ENCODE measurements at places on chromosomes 3 and 15. TPM values are rescaled to one million over a fixed set of nuclear protein-coding genes. Genes with fewer than 3 reads are reported as not detected.

ULK4 gene
- 5.9 TPM for total RNA-seq

GRCh38 chr15:99366013-99366412 is 114.7 kb downstream of the LRRC28 start:
- DNase-seq = no peak

COL7A1 gene
- total RNA-seq = 151 TPM

GRCh38 chr15:71743861-71744382 is 66.4 kb upstream of the NR2E3 start:
- DNase-seq = peak; percentile 37

SLC28A2 gene
- not detected for total RNA-seq

- no peak for DNase-seq
These were observed 70.0 kb upstream of the CBLB start for GRCh38 chr3:105938806-105939205.

DNA sequence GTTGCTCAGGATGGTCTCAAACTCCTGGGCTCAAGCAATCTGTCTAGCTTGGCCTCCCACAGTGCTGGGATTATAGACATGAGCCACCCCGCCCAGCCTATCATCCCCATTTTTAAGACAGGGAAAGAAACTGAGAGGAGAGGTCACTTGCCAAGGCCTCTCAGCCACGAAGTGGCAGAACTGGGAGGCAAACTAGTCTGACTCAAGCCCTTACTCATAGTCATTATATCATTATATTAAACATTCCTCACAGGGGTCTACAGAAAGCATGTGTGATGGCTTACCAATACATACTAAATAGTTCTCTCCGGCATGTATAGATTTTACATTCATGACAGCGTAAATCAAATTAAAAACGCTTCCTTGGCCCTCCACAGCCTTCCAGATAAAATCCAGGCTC is 62.0 kb upstream of the ZBTB38 start:
- DNase-seq = no peak

- no peak for DNase-seq
These were observed 72.1 kb upstream of the ETV5 start for GRCh38 chr3:186180891-186181481.

DNA sequence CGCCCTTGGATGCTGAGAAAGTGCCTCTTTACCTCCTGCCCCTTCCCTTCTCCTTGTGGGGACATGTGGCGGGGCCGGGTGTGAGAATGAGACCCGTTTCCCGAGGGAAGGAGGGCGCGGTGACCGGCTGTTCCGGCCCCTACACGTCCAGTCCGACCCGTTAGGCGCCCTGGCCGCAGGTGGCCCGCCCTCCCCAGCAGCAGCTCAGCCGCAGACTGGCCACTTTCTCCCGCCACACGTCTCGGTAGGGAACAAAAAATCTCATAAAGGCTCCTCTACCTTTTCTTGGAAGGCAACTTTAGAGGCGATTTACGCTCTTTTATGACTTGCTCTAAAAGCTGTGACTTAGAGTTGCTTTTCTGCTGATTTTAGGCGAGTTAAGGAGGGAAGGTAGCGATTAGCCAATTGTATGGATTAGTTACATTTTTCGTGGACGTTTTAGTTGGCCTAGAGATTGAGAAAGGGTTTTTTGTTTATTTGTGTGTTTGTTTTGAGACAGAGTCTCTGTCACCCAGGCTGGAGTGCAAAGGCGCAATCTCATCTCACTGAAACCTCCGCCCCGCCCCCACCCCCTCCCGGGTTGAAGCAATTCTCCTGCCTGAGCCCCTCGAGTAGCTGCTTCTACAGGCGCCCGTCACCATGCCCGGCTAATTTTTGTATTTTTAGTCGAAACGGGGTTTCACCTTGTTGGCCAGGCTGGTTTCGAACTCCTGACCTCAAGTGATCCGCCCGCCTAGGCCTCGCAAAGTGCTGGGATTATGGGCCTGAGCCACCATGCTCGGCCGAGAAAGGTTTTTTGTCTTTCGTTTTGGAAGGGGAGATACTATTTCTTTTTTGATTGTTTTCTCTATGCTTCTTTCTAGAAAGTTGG is 8.3 kb upstream of the PGPEP1L start:
- peak; percentile 52 for DNase-seq

CATSPER2 gene
- total RNA-seq = 8.0 TPM

SI gene
- not detected for total RNA-seq

CTXN2 gene
- total RNA-seq = not detected

- no peak for DNase-seq
These were observed 14.4 kb downstream of the ARIH1 start for GRCh38 chr15:72488558-72488957.

DNA sequence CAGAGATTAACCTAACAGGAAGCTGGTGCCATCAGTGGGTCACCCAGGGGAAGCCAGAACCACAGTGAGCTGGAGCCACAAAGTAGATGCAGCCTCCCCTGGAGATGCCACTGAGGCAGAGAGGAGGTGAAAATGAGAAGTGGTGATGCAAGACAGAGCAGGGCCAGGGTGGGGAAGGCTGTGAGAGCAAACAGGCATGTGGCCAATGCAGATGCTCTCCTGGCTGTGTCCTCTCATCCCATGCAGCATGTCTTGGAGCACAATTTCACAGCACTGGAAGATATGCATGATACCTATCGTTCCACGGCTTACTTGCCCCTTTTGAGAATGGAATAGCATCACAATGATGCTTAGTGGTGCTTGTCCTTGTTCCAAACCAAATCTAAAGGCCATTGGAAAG is 126.3 kb downstream of the ABHD5 start:
- DNase-seq = no peak

DNA sequence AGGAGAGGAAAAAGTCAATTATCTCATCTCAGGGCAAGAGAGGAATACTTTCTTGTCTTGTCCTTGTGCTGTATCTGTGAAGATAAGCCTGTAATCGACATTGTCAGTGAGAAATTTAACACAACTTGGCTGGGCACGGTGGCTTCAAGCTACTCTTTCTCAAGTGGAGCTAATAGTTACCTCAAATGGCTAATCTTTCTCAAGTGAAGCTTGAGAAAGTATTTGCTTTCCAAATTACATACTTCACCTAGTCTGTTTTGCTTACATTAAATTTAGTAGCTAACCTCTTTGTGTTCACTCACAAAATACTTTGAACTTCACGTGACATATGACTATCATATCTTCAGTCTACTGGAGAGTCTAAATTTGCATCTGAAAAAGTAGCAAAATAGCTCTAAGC is 48.3 kb upstream of the B3GALNT1 start:
- no peak for DNase-seq

DNA sequence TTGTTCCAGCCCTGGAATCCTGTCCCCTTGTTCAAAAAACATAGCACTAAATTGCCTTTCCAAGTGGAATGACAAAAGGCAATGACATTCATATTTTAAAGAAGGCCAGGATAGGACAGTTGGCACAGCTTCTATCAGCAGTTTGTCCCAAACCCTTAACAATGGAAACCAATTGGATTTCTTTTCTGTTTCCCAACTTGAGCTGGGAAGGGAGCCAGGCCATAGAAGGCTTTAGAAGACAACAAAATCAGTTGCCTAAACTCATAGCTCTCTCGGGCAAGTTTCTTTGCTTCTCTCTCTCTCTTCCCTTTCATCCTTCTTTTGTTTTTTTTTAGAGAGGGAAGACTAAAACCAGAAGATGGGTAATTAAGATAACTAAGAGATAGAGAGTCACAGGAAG is 227.7 kb upstream of the TPRG1 start:
- DNase-seq = no peak

GRCh38 chr3:142723665-142723967 is 218 bp upstream of the TRPC1 start:
- DNase-seq = no peak

GP5 gene
- not detected for total RNA-seq

DNA sequence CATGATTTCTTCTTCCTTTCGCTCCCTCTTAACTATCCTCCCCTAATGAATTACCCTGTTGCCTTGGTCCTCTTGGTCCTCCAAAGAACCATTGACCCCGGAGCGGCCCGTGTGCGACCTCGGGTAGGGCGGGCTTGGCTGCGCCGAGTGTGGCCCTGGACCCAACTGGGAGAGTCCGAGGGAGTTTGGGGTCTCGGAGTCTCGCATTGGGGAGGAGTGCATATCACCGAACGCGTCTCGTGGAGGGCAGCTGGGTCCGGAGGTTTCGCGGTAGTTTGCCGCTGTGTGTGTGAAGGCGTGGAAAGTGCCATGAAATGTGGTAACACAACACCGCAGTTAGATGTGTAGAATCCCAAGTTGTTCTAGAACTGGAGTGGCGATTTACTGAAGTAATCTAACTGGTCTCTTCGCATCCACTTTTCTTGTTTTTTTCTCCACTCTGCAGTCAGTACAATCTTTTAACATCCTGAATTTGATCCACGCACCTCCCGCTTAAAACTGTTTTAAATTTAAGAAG is 363 bp downstream of the GTF2E1 start:
- DNase-seq = no peak

DNA sequence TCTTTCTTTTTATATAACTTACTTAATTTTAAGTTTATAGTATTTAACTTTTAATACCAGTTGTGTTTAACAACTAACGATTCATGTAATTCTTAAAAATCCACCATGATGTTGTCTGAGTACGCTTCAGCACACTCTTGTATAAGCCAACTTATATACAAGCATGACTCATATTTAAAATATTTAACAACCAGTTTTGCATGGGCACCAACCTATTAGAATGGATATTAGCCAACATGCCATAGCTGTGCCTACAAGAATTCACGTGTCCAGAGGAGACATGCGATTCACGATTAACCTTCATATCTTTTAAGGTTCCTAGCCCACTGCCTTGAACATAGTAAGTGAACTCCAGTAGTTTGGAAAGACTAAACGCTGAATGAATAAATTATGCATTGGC is 1023.2 kb downstream of the TBL1XR1 start:
- DNase-seq = no peak

DNA sequence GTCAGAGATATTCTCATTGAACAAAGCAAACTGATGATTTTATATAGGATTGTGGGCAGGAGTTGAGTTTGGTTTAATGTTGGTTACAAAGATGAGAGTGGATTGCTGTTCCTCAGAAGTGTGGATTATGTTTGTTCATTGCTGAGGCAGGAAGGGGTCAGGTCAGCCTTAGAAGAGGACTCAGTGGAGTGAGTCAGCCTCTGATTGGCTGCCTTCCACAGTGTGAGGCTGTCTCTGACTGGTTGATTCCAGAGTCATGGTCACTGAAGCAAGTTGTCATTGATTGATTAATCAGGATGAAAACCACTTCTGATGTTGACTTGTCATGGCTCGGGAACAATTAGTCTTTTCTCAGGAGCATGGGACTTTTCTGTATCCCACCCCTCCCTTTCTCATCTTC is 36.2 kb downstream of the KBTBD12 start:
- no peak for DNase-seq

DNA sequence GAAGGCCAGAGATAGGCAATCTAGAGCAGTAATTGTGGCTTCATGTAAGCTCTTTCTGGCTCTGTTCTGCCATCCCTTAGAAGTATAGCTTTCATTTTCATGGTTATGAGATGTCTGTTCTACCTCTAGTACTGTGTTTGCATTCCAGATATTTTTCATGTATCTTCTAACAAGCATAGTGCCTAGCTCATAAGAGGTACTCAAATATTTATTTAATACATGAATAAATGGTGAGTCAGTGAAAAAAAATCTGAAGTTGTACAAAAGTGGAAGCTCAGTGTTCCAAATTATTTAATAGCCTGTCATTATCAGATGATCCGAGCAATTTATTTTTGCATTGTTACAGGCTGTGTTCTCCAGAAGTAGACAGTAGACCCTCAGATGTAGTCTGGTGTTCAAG is 64.3 kb downstream of the OXSM start:
- DNase-seq = peak; percentile 49

- DNase-seq = no peak
These were observed 38.7 kb upstream of the ROBO2 start for GRCh38 chr3:77001062-77001701.

DNA sequence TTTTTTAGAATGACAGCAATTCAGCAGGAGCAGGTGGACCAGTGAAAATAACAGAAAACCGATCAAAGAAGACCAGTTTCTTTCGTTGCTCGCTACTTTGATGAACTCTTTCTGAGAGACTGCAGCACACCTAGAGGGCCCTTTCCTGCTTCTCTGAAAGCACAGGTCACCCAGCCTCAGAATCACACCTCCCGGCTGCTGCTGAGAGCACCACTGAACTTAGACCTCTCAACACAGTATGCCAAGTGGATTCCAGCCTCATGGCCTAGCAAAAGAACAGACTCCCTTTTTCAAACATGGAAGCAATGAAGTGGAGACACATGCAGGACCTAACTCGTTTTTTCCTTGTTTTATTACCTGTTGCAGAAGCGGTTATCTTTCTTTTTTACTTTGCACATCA is 13.9 kb upstream of the APH1B start:
- no peak for DNase-seq

GRCh38 chr3:140974900-140975299 is 33.3 kb downstream of the SLC25A36 start:
- DNase-seq = no peak

RASL12 gene
- not detected for total RNA-seq

GRCh38 chr3:4977001-4977852 is 2.0 kb upstream of the BHLHE40 start:
- peak; percentile 87 for DNase-seq

DNA sequence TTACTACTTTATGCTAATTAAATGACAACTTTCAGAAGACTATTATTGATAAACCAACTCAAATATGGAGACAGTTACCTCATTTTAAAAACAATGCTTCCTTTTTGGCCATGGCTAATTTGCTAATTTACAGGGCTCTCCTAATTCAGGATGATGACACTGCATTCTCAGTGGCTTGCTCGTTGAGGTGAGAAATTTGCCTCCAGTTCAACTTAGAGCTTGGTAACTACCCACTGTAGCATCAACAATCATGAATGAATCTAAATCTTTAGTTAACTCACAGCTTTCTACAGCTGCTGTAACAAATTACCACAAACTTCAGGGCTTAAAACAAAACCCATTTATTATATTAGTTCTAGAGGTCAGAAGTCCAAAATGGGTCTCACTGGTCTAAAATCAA is 14.0 kb downstream of the PBRM1 start:
- no peak for DNase-seq

DNA sequence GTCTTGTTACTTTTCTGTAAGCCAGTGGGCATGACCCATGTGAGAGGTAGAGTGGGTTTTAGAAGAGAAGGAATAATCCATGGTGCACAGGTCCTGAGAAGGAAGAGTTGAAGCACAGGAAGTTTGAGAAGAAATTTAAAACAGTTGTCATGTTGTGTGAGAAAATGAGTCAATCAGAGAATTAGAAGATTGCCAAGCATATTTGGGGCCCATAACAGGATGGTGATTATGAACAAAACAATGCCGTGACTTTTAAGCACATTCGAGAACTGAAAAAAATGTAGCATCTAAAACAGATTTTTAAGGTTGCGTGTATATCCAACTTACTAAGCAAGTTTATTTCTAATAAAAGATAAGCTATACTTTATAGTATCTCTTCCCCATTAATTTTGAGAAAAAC is 198.7 kb downstream of the RORA start:
- DNase-seq = no peak

DNA sequence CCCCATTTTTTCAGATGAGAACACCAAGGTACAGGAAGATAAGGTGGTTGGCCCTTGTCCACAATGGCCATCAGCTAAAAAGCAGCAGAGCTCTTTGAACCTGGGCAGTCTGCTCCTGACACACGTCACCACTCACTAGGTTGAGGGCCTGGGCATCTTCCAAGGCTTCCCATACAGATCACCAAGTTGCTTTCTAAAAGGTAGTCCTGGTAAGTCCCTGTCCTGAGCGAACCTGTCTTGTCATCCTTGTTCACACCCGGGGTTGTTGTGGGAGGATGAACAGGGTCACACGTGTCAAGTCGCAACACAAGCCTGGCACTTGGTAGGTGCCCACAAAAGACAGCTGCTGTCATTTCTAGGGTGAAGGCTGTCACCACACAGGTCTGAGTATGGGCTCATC is 260.4 kb downstream of the EPHB1 start:
- DNase-seq = no peak

- no peak for DNase-seq
These were observed 8.0 kb upstream of the CCDC33 start for GRCh38 chr15:74227968-74228722.

- no peak for DNase-seq
These were observed 150.5 kb downstream of the MECOM start for GRCh38 chr3:169512991-169513390.
